Vagina (tissue), 2 donors: ENCODE measurements at places on chromosomes 1 and 21. TPM values are rescaled to one million over a fixed set of nuclear protein-coding genes. Genes with fewer than 3 reads are reported as not detected.

Gene PIK3C2B
- 52.1 TPM for total RNA-seq

DNA sequence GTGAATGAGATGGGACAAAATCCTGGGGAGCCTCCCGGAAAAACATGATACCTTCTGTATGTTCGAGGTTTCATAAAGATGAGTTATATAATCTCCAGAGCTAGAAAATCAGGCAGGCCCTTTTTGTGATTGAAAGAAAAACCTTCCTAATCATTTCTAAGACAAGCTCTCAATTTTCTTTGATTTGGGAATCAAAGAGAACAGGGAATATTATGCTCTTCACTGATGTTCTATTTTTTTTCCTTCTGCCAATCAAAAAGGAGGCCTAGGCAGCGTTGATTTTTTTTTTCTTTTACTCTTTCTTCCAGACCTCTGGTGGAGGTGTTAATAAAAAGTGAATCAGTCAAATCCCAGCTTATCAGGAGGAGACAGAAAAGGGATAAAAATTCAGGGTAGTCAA is 34.5 kb downstream of the DIRAS3 start:
- no peaks in the 10 kb centered on the region for H3K36me3 ChIP-seq
- H3K4me3 ChIP-seq, result no peak overlapping the region
- no peaks in the 10 kb centered on the region for H3K27me3 ChIP-seq
- no peak for DNase-seq

- H3K27ac ChIP-seq, result no peak overlapping the region
- no peaks in the 10 kb centered on the region for H3K27me3 ChIP-seq
- H3K4me3 ChIP-seq, result no peak overlapping the region
- DNase-seq, result no peak
- no peaks in the 10 kb centered on the region for H3K36me3 ChIP-seq
- no peaks in the 10 kb centered on the region for H3K4me1 ChIP-seq
Observed at GRCh38 chr1:185834371-185834905, 100.2 kb downstream of the HMCN1 start.

GRCh38 chr1:7298749-7299151 is 472.3 kb upstream of the VAMP3 start:
- peak overlapping the region; percentile 80 for H3K27ac ChIP-seq
- DNase-seq, result no peak
- H3K36me3 ChIP-seq, result no peaks in the 10 kb centered on the region
- H3K4me3 ChIP-seq, result no peak overlapping the region
- H3K4me1 ChIP-seq, result peaks cover 4% of the 10 kb centered on the region

Gene LRRC8D
- total RNA-seq, result 4.4 TPM

GRCh38 chr1:113247782-113248181 is 142.5 kb upstream of the MAGI3 start:
- H3K4me3 ChIP-seq, result no peak overlapping the region
- no peak for DNase-seq
- no peaks in the 10 kb centered on the region for H3K27me3 ChIP-seq
- H3K36me3 ChIP-seq, result no peaks in the 10 kb centered on the region

Gene RHCE
- total RNA-seq, result not detected

Gene LAD1
- total RNA-seq, result 91.8 TPM

DNA sequence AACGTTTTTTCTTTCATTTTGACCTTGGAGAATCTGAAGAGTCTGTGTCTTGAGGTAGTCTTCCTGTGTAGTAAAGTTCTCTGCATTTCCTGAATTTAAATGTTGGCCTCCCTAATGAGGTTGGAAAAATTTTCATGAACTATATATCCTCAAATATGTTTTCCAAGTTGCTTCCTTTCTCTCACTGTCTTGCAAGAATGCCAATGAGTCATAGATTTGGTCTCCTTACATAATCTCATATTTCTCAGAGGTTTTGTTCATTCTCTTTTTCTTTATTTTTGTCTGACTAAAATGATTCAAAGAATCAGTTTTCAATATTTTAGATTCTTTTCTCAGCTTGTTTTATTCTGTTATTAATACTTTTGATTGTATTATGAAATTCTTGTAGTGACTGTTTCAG is 87.6 kb downstream of the DRAM2 start:
- H3K36me3 ChIP-seq, result no peaks in the 10 kb centered on the region
- no peaks in the 10 kb centered on the region for H3K4me1 ChIP-seq
- no peak overlapping the region for H3K4me3 ChIP-seq
- no peak for DNase-seq

DNA sequence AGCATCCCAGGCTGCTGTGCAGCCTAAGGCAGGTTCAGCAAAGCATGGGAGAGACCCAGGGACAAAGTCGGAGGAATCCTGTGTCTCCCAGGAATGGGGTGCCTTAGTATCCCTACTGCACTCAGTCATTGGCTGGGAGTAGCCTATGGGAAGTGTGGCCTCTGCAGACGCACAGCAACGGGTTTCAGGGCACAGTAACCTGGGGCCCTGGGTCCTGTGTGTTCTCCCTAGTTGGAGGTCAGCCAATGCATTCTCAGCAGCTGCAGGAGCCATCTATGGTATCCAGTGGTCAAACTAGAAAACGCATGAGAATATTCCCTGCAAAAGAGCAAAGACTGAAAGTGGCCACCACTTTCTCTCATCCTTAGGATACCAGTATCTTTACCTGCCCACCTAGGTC is 13.7 kb upstream of the C1orf21 start:
- no peaks in the 10 kb centered on the region for H3K4me1 ChIP-seq
- no peak overlapping the region for H3K4me3 ChIP-seq
- H3K36me3 ChIP-seq, result no peaks in the 10 kb centered on the region
- no peaks in the 10 kb centered on the region for H3K27me3 ChIP-seq
- no peak overlapping the region for H3K27ac ChIP-seq
